Upper lobe of right lung (tissue), 1 donor: ENCODE measurements at places on chromosomes 5 and 9.

- H3K27me3 ChIP-seq, result no peaks in the 10 kb centered on the region
- H3K4me1 ChIP-seq, result no peaks in the 10 kb centered on the region
- no peak overlapping the region for H3K27ac ChIP-seq
- no peaks in the 10 kb centered on the region for H3K36me3 ChIP-seq
- no peak for DNase-seq
Observed at GRCh38 chr9:111825468-111826145, 30.9 kb upstream of the SHOC1 start.

- no peaks in the 10 kb centered on the region for H3K4me1 ChIP-seq
- H3K27me3 ChIP-seq, result no peaks in the 10 kb centered on the region
- H3K36me3 ChIP-seq, result no peaks in the 10 kb centered on the region
Observed at GRCh38 chr5:169627551-169627950, 9.5 kb upstream of the DOCK2 start.

DNA sequence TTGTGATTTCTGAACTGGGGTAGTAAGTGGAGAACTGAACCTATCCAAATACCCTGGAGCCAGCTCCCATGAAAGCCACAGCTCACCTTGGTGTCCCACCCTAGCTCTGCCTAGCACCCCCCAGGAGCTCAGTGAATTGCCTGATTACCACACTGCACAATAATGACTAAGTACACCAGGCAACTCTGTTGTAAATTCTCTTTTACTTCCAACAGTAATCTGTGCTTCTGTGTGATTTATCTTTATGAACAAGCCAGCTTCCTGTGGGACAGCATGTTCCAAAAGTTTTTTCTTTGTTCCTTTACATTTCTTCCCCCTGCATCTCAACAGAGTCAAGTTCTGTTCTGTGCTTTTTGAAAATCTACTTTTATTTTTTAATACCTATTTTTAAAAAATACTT, 22.1 kb upstream of the GRPEL2 start:
- no peak for DNase-seq
- peak overlapping the region; percentile 27 for H3K27ac ChIP-seq
- peaks cover 11% of the 10 kb centered on the region for H3K4me1 ChIP-seq
- H3K36me3 ChIP-seq, result no peaks in the 10 kb centered on the region

GRCh38 chr9:135277219-135278201, 190.0 kb downstream of the OLFM1 start:
- peaks cover 5% of the 10 kb centered on the region for H3K4me1 ChIP-seq
- no peaks in the 10 kb centered on the region for H3K36me3 ChIP-seq
- H3K4me3 ChIP-seq, result no peak overlapping the region
- H3K27ac ChIP-seq, result no peak overlapping the region
- peaks cover 5% of the 10 kb centered on the region for H3K27me3 ChIP-seq

GRCh38 chr9:123960366-123960765, 30.4 kb upstream of the DENND1A start:
- H3K36me3 ChIP-seq, result no peaks in the 10 kb centered on the region
- no peak overlapping the region for H3K27ac ChIP-seq
- no peak overlapping the region for H3K4me3 ChIP-seq
- H3K4me1 ChIP-seq, result no peaks in the 10 kb centered on the region
- DNase-seq, result no peak
- H3K27me3 ChIP-seq, result peaks cover 36% of the 10 kb centered on the region

GRCh38 chr5:170782438-170782837, 1.1 kb upstream of the GABRP start:
- no peaks in the 10 kb centered on the region for H3K27me3 ChIP-seq
- no peak overlapping the region for H3K27ac ChIP-seq
- no peak for DNase-seq
- H3K4me1 ChIP-seq, result no peaks in the 10 kb centered on the region
- no peak overlapping the region for H3K4me3 ChIP-seq
- no peaks in the 10 kb centered on the region for H3K36me3 ChIP-seq

- H3K27ac ChIP-seq, result no peak overlapping the region
- no peaks in the 10 kb centered on the region for H3K4me1 ChIP-seq
- no peak overlapping the region for H3K4me3 ChIP-seq
Observed at GRCh38 chr9:7033076-7034045, 275.6 kb downstream of the KDM4C start.
